ENCODE measurements at places on chromosomes 6 and 20.

- DNase-seq: no peak
These were observed 179.4 kb downstream of the ISM1 start for GRCh38 chr20:13400453-13400852.

DNA sequence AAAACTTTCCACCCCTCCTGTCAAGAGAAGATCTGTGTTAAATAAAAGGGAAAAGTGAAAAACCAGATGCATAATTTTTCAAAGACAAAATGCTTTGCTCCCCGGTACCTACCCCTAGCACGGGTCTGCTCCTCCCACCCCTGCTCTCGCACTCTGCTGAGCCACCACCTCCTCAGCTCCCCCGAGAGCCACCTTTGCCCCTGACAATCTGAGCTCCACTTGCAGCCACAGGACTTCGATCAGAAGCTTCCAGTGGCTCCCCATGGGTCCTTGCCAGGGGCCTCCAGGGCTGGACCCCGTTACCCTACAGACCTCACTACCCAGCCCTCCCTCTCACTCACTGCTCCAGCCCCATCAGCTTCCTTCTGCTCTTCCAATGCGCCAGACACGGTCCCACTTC lies 171.7 kb downstream of the PREX1 start:
- DNase-seq: no peak

- no peak for DNase-seq
These were observed 13.7 kb upstream of the TBC1D22B start for GRCh38 chr6:37243816-37244370.

DNA sequence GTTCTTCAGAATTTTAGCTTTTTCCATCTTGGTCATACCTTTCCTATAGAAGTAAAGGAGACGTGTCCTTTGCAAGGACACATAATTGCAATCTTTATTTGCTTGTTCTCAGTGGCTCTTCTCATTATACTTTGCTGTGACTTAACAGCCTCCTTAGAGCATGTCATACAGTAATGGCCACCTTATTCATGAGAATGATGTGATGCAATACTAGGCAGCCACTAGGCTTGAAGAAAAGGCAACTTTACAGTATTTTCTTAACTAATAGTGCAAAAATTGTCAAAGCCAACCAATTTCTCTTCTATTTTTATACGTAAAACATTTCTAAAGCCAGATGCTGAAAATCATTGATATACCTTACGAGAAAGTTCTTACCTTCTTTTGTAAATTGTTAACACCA lies 1296.8 kb upstream of the EYS start:
- DNase-seq: no peak

DNA sequence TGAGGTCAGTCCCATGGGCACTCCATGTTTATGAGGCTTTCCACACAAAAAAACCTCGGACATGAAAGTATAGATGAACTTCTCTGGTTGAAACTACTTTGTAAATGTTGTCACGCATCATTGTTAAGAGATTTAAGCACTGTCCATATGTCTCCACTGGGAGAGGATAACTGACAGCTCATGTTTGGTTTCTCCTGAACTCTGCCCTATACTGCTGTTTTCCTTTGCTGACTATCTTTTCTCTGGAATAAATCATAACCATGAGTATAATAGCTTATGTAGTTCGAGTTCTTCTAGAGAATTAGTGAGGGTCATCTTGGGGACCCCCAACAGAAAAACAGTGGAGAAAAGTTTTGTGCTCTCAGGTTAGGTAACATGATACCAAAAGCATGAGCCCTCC lies 14.3 kb downstream of the THEMIS start:
- no peak for DNase-seq

DNA sequence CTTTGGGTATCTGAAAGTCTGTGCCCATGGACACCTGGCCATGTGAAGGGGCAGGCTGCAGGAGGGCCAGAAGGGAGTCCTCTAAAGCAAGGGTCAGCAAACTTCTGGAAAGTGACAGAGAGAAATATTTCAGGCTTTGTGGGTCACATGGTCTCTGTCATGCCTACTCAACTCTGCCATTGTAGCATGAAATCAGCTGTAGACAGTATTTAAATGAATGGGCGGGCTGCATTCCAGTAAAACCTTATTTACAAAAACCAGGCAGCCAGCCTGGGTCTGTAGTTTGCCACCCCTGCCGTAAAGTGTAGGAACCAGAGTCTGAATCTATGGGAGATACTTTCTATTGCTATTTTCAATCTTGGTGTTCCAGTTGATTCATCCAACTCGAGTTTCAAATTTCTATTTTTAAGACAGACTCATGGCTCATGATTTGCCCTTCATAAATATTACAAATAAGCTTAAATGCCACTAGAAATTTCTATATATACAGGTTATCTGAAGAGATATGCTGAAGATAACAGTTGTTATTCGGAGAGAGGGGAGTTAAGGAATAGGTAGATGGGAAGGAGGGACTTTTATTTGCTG lies 19.0 kb upstream of the ADGRF4 start:
- DNase-seq: no peak

DNA sequence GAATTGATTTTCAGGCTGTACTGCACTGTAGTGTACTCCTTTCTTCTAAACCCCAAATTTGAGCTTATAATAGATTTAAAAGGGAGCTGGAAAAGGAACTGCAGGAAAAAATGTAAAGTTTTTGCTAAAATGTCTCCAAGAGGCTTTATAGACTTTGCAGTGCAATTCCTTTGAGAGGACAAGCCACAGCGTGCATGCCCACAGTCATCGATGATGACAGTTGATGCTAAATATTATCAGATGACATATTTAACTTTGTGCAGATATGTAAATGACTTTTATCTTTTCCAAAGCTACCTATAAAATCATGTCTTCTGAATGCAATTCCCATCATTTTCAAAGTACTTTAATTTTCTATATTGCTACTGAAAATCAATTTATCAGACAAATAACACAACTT lies 24.3 kb upstream of the HDGFL1 start:
- DNase-seq: no peak

DNA sequence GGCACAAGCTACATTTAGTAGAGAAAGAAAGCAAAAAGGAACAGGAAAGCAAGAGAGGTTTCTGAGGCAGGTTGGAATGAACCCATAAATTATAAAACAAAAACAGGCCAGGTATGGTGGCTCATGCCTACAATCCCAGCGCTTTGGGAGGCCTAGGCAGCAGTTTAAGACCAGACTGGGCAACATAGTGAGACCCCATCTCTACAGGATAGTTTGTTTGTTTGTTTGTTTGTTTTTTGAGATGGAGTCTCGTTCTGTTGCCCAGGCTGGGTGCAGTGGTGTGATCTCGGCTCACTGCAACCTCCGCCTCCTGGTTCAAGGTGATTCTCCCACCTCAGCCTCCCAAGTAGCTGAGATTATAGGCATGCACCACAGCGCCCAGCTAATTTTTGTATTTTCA lies 49.0 kb downstream of the AFG1L start:
- DNase-seq: no peak

DNA sequence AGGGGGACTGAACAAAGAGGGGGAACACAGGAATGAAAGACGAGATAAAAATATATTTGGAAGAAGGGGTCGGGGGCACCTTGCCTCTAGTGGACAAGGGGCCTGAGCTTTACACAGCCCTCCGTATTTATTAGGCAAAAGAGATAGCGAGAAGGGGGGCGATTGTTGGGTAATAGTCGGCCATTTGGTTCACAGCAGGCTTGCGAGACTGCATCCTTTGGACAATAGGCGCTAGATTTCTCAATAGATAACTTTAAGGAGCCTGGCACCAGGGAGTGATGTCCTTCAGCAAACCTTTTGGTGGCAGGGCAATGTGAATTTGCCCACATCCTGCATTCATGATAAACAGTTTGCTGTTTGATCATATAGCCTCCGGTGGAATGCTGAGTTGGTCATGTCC lies 3.0 kb upstream of the NANP start:
- no peak for DNase-seq

- DNase-seq: no peak
These were observed at the start of gene NOX3 for GRCh38 chr6:155455766-155456165. Gene NOX3 (minus strand): TSS chr6:155455839. CDS start chr6:155455800, 39 bp downstream.

- DNase-seq: no peak
These were observed 7.3 kb downstream of the ZBP1 start for GRCh38 chr20:57612916-57613315.

- DNase-seq: no peak
These were observed 65.7 kb downstream of the TRDN start for GRCh38 chr6:123570813-123571684.

DNA sequence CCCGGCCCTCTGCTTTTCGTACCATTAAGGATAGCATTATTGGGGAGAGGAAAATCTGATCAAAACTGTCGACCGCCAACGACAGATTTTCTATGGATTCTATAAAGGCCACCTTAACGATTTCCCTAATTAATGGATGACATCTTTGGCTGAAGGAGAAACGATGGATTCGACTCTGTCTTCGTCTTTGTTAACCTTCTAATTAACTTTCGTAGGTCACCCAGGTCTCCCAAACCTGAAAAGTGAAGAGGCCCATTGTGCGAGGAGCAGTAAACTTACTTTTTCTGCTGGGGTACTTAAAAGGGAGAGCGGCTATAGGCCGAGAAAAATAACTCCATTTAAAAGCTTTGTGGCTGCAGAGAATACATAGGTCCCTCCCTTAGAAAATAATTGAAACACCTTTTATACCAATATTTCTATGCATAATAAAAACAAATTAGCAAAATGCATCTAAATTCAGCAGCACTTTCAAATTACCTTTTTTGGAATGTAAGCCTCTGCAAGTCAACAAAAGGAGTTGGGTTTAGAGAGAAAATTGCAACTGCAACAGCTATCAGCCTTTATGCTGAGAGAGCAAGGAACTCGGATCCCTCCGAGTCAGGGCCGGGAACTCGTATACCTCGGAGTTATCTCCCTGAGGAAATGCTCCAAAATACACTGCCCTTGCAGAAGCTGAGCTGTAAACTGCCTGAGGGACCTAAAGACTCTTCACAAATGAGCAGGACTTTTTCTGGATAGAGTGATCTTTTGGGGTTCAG lies 31.4 kb upstream of the NR2E1 start:
- no peak for DNase-seq

GRCh38 chr6:53943395-53943794 lies 148.6 kb downstream of the LRRC1 start:
- DNase-seq: no peak

DNA sequence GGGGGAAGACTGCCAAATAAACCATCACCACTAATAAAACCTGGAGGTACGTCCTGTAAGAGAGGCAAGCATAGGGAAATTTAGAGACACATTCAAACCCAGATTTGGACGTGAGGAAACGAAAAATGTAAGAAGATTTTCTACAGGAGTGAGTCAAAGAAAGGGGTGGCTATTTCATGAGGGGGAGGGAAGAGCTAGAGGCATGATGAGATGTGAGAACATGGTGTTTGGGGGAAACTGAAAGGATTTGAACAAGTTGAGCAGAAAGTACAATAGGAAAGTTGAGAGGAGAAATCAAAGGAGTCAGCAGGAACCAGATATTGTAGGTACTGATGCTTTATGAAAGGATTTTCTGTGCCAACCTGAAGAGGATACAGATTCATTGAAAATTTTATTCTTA lies 179.1 kb upstream of the HS3ST5 start:
- no peak for DNase-seq

DNA sequence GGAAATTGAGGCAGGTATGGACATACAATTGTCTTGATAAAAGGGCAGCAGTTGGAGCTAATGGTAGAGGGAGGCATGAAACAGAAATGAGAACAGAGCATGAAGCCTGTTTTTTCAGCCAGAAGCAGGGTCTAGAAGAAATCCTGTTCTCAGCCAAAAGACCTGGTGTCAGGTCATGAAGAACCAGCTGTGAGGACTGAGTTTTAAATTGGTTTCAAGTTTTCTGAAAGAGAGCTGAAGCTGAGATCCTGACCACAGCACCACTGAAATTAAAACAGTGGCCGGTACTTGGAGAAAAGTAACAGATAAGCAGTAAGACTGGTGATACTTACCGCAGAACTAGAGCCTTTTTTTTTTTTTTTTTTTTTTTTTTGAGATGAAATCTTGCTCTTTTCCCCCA lies 283.8 kb upstream of the BMP2 start:
- no peak for DNase-seq

DNA sequence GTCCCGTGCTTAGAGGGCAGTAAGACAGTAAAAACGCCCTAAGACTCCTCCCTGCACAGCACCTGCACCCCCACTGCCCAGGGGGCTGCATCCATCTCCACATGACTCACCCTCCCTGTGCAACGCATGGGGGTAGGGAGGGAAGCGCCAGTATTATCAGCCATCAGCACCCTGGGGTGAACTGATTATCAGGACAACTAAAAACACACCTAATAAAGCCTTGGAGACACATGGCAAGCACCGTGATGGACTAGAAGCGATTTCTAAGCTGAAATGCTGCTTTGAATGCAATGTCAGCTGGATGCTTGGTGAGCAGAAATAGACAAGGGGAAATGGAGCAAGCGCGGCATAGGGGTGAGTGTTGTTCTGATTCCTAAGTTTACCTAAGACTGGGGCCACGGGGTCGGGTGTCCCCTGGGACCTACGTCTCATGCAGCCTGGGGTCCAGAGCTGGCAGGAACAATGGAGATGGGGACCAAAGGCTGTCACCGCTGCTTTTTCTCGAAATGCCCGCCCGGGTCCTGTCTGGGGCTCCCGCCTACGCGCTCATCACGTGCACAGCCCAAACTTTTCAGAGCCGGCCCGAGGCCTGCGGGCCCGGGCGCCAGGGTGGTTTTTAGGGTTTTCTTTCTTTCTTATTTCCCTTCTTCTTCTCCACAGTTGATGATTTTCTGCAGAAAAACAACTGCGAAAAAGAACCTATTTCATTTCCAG lies 702 bp upstream of the TNFAIP3 start:
- no peak for DNase-seq

GRCh38 chr6:157281570-157281969 lies 41.7 kb downstream of the TMEM242 start:
- DNase-seq: no peak

GRCh38 chr20:5608442-5609161 lies 141.6 kb upstream of the SHLD1 start:
- DNase-seq: no peak

- no peak for DNase-seq
These were observed 347.8 kb upstream of the PLCB4 start for GRCh38 chr20:8721098-8721497.

GRCh38 chr6:156909212-156910010 lies 132.2 kb downstream of the ARID1B start:
- DNase-seq: no peak

DNA sequence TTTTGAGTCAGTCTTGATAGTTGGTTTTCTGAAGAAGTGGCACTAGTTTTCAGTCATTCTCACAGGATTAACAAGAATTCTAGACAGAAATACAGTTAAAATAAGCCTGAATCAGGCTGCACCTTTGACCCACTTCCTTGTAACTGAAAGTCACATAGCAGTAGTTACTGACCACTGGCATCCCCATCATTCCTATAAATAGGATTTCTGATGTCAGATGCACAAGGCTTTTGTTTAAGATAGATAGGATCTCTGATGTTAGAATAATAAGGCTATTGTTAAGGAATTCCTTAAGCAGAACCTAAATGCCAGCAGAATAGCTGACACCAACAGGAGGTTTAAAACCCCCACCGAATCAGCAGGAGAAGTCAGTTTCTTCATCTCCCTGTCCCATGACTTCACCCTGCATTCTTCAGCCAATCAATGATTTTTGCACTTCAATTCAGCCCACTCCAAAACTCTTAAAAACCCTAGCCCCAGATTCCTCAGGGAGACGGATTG lies 30.6 kb upstream of the ZBTB24 start:
- no peak for DNase-seq

GRCh38 chr6:93567164-93567563 lies 147.8 kb upstream of the EPHA7 start:
- DNase-seq: no peak

GRCh38 chr20:49349078-49349477 lies 71.2 kb upstream of the ZNFX1 start:
- no peak for DNase-seq

GRCh38 chr6:167898673-167899311 lies 72.1 kb downstream of the AFDN start:
- DNase-seq: no peak
